CD4-positive, alpha-beta T cell treated with Interleukin-15 for 1 hour (primary cell): ENCODE measurements at places on chromosomes 2 and 18.

DNA sequence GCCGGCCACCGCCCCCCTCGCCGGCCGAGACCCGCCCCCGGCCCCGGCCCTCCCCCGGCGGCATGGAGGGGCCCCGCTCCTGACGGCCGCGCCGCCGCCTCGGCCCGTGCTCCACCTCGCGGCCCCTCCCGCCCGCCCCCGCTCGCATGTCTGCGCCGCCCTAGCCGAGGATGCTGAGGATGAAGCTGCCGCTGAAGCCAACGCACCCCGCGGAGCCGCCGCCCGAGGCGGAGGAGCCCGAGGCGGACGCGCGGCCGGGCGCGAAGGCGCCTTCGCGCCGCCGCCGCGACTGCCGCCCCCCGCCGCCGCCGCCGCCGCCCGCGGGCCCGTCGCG is 397 bp downstream of the ZCCHC2 start:
- DNase-seq, result no peak

DNA sequence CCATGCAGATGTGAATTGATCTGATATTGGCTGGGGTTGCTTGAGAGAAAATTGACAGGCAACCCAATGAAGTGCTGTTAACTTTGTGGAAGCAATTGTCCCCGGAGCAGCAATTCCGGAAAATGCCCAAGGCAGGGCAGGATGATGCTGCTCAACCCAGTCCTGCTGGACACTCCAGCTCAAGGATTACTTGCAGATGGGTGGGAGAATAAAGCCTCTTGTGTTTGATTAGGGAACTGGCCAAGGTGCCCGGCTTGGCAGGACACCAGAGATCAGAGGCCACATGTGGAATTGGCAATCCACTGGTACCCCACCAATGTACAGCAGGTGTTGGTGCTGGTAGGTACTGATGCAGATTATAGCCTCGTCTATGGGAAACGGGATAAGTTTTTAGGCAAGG is 12.3 kb upstream of the C2orf42 start:
- no peak for DNase-seq

- DNase-seq, result no peak
These were observed 1764.1 kb upstream of the CELF4 start for GRCh38 chr18:39329496-39330275.

GRCh38 chr2:3642521-3643215 is 15.3 kb upstream of the ALLC start:
- no peak for DNase-seq

- DNase-seq, result no peak
These were observed 172.0 kb downstream of the SLC4A10 start for GRCh38 chr2:161796192-161796591.

DNA sequence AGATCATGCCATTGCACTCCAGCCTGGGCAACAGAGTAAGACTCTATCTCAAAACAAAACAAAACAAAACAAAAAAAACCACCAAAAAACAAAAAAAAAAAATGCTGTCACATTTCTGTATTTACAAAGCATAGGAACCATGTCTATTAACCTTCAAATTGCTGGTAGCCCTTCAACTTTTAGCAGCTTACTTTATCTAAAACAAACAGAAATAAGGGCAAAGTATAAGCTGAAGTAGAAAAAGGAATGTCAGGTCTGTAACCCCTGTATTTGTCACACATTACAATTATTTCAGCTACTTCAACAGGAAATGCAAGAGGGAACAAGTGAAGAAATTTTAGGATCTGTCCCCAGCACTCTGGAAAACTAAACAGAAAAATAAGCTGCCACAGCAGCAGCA is 25.4 kb downstream of the TYMS start:
- DNase-seq, result no peak
